ENCODE measurements at places on chromosomes 16 and 17. TPM values are rescaled to one million over a fixed set of nuclear protein-coding genes. Genes with fewer than 3 reads are reported as not detected.

DNA sequence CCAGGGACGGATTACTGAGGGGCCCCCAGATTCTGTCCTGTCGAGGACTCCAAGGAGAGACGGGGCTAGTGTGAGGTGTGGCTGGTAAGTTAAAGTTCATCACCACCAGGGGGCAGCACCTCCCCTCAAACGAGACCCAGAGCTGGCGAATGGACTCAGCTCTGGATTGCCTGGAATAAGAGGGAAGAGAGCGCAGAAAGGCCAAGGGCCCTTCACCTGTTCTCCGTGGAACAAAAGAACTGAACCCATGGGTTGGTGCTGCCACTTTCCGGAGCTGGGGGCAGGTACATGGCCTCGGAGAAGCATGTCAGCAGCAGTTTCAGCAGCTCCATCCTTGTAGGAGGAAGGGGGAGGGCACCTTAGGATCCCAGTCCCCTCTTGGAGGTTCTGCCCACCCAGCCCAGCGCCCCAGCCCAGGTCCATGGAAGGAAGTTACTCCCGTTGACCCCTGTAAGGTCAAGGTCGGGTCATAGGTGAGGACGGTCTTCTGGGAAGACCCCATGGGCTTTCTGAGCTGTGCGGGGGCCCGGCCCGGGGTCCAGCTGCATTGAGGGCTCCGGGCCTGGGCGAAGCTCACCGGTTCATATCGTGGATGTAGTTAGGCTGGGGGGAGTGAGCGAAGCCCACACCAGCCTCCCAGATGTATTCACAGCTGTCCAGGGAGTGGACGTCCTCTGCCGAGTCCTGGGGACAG lies 10.8 kb downstream of the HID1 start:
- H3K4me3 ChIP-seq, result no peak overlapping the region
- H3K27ac ChIP-seq, result no peak overlapping the region
- H3K4me1 ChIP-seq, result peaks cover 4% of the 10 kb centered on the region
- H3K36me3 ChIP-seq, result no peaks in the 10 kb centered on the region
- H3K27me3 ChIP-seq, result no peaks in the 10 kb centered on the region

- H3K27ac ChIP-seq, result peak overlapping the region; percentile 3
- H3K36me3 ChIP-seq, result peaks cover 5% of the 10 kb centered on the region
- H3K4me3 ChIP-seq, result no peak overlapping the region
- no peaks in the 10 kb centered on the region for H3K27me3 ChIP-seq
- peaks cover 14% of the 10 kb centered on the region for H3K4me1 ChIP-seq
Measured at GRCh38 chr17:797236-797840, 15.2 kb downstream of the MRM3 start.

DNA sequence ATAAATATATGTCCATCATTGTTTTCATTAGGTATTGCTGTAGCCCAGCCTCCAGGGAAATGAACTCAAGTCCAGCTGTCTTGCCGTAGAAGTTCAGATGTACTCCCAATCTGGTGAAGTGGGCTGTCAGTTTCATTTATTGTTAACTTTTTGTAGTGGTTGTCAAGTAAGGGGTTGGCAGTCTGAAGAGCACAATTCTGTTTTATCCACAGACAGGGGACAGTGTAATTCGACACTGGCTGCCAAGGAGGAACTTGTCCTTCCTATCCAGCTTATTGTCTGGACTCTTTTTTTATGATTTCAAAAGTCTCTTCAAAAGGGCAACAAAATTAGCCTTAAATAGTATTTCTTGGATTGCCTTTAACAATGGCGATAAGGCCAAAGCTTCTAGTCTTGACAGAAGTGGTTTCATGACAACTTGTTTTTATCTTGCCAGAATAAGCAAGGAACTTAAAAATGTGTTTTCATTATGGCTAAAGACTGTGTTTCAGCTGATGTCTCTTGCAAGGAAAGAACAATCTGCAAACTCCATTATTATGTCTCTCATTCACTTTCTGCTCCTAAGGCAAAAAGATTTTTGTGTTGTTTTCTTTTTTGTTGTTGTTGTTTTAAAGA lies 73.9 kb upstream of the TANC2 start:
- no peaks in the 10 kb centered on the region for H3K27me3 ChIP-seq
- H3K27ac ChIP-seq, result peak overlapping the region; percentile 61
- H3K4me3 ChIP-seq, result no peak overlapping the region
- no peaks in the 10 kb centered on the region for H3K36me3 ChIP-seq
- DNase-seq, result no peak

DNA sequence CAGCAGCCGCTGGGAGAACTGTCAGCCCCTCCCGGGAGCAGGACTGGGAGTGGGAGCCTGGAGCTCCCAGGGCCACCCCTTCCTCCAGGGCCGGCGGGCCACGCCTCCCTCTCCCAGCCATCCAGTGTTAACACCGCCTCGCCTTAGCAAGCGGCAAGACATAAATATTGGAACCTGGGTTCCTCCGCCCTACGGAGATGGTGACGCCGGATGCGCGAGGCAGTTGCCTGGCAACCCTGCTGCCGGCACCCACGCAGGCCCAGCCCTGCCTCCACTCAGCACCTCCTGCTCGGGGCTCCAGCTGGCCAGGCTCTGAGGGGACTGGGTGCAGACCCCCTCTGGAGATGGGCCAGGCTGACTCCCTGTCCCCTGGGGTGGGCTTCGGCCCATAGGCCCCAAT lies 27.4 kb upstream of the CACNA1H start:
- no peak overlapping the region for H3K4me3 ChIP-seq
- H3K4me1 ChIP-seq, result no peaks in the 10 kb centered on the region
- no peak for DNase-seq
- H3K27me3 ChIP-seq, result peaks cover 20% of the 10 kb centered on the region
- H3K36me3 ChIP-seq, result no peaks in the 10 kb centered on the region

GRCh38 chr16:69451166-69451565 lies 26.7 kb downstream of the CYB5B start:
- peaks cover 22% of the 10 kb centered on the region for H3K36me3 ChIP-seq
- peaks cover 23% of the 10 kb centered on the region for H3K4me1 ChIP-seq
- H3K4me3 ChIP-seq, result no peak overlapping the region
- no peak overlapping the region for H3K27ac ChIP-seq

- peaks cover 53% of the 10 kb centered on the region for H3K4me1 ChIP-seq
- peak overlapping the region; percentile 88 for H3K4me3 ChIP-seq
- peak overlapping the region; percentile 90 for H3K27ac ChIP-seq
- no peak for DNase-seq
- peaks cover 13% of the 10 kb centered on the region for H3K36me3 ChIP-seq
Measured at GRCh38 chr17:7886227-7887037, 2.2 kb upstream of the CHD3 start.

GRCh38 chr17:78826421-78826820 lies 14.2 kb downstream of the USP36 start:
- no peak overlapping the region for H3K4me3 ChIP-seq
- DNase-seq, result no peak
- H3K36me3 ChIP-seq, result peaks cover 100% of the 10 kb centered on the region
- no peaks in the 10 kb centered on the region for H3K27me3 ChIP-seq

DNA sequence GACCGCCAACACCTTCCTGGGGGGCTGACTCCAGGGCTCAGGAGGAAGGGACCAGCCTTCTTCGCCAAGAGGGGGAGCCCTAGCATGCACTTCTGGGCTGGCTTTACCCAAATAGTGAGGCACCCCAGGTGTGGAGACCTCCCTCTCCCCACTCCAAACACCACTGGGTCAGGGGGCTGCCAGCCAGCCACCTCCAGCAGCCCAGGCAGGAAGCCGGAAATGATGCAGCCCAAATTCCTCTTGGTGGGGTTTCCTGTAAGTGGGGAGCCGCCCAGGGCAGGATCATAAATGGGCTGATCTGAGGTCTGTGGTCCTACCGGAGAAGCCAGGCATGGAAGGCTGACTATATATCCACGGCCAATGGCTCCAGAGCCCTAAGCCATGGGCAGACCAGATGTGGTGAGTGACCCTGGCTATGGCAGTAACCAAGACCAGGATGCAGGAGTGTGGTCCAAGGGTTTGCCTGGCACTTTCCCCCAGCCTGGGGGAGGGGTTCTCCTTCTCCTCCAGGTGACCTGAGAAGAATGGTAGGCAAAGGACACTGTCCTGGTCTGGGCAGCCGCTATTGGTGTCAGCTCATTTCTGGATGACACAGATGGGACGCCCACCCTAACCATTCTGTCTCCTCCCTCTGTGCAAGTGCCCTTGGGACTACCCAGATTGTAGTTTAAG lies 4.2 kb downstream of the GIT1 start:
- peak overlapping the region; percentile 43 for H3K4me3 ChIP-seq
- H3K27me3 ChIP-seq, result no peaks in the 10 kb centered on the region
- DNase-seq, result no peak
- H3K4me1 ChIP-seq, result peaks cover 36% of the 10 kb centered on the region
- peaks cover 22% of the 10 kb centered on the region for H3K36me3 ChIP-seq

GRCh38 chr16:22206842-22207714 lies 1.0 kb downstream of the EEF2K start:
- no peaks in the 10 kb centered on the region for H3K36me3 ChIP-seq
- peak; percentile 91 for DNase-seq
- peaks cover 34% of the 10 kb centered on the region for H3K4me1 ChIP-seq
- peak overlapping the region; percentile 97 for H3K4me3 ChIP-seq
- H3K27ac ChIP-seq, result peak overlapping the region; percentile 90

GRCh38 chr17:36593656-36594316 lies 2.1 kb downstream of the DHRS11 start:
- peaks cover 10% of the 10 kb centered on the region for H3K36me3 ChIP-seq
- H3K4me3 ChIP-seq, result no peak overlapping the region
- H3K4me1 ChIP-seq, result peaks cover 6% of the 10 kb centered on the region
- no peak overlapping the region for H3K27ac ChIP-seq

DNA sequence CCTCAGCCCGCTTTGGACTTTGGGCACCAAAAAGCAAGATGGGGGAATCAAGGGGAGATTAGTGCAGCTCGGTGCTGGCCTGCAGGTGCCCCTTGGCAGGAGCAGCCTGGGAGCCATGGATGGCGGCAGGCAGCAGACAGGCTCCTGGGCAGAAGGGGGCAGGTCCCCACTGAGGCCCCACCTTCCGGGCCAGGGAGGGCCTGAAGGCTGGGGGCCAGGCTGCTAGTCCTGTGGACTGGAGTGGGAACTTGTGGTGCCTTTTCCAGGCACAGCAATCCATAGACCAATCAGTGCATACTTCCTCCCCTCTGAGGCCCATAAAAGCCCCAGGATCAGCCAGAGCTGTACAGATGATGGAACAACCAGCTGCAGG lies 64.0 kb downstream of the USP32 start:
- no peaks in the 10 kb centered on the region for H3K27me3 ChIP-seq
- H3K4me3 ChIP-seq, result no peak overlapping the region
- H3K27ac ChIP-seq, result no peak overlapping the region
- H3K36me3 ChIP-seq, result peaks cover 5% of the 10 kb centered on the region
- DNase-seq, result no peak
- H3K4me1 ChIP-seq, result no peaks in the 10 kb centered on the region

DNA sequence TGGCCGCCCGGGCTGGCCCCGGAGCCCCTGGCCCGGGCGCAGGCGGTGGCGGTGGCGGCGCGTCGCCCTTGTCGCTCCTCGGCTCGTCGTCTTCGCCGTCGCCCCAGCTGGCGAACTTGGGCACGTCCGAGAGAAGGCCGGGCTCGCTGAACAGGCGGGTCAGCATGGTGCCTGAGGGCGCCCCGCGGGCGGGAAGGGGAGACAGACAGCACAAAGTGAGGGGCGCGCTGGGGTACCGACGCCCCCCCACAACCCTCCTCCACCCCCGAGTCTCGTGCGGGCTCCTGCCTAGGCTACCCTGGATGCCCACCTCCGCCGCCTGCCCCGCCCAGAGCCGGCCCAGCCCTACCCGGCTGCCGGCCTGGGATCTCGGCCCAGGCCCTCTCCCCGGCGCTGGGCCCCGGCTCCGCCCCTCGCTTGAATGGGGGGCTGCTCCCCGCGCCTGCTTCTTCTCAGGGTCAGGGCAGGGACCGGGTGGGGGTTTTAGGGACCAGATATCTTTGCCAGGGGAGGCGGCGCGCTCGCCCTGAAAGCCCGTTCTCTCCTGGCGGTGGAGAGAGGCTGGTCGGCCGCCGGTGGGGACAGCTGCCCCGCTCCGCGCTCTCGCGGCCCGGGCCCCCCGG lies 1.2 kb downstream of the NEUROD2 start:
- no peak overlapping the region for H3K4me3 ChIP-seq
- no peak for DNase-seq
- H3K36me3 ChIP-seq, result no peaks in the 10 kb centered on the region
- no peak overlapping the region for H3K27ac ChIP-seq

- peak; percentile 69 for DNase-seq
- no peaks in the 10 kb centered on the region for H3K4me1 ChIP-seq
- no peak overlapping the region for H3K4me3 ChIP-seq
- H3K27ac ChIP-seq, result no peak overlapping the region
- no peaks in the 10 kb centered on the region for H3K27me3 ChIP-seq
- H3K36me3 ChIP-seq, result no peaks in the 10 kb centered on the region
Measured at GRCh38 chr16:82639666-82640336, 13.0 kb downstream of the CDH13 start.

- no peak overlapping the region for H3K27ac ChIP-seq
- no peak for DNase-seq
- H3K27me3 ChIP-seq, result no peaks in the 10 kb centered on the region
- H3K36me3 ChIP-seq, result no peaks in the 10 kb centered on the region
- H3K4me1 ChIP-seq, result no peaks in the 10 kb centered on the region
Measured at GRCh38 chr16:62821824-62822223, 785.6 kb upstream of the CDH8 start.

GRCh38 chr17:30222721-30223175 lies 12.7 kb downstream of the SLC6A4 start:
- DNase-seq, result no peak
- H3K4me1 ChIP-seq, result no peaks in the 10 kb centered on the region
- no peaks in the 10 kb centered on the region for H3K27me3 ChIP-seq
- no peaks in the 10 kb centered on the region for H3K36me3 ChIP-seq

- no peaks in the 10 kb centered on the region for H3K27me3 ChIP-seq
- no peak overlapping the region for H3K27ac ChIP-seq
- DNase-seq, result no peak
- peaks cover 46% of the 10 kb centered on the region for H3K4me1 ChIP-seq
- no peaks in the 10 kb centered on the region for H3K36me3 ChIP-seq
Measured at GRCh38 chr17:17722081-17722905, 41.0 kb downstream of the RAI1 start.

DNA sequence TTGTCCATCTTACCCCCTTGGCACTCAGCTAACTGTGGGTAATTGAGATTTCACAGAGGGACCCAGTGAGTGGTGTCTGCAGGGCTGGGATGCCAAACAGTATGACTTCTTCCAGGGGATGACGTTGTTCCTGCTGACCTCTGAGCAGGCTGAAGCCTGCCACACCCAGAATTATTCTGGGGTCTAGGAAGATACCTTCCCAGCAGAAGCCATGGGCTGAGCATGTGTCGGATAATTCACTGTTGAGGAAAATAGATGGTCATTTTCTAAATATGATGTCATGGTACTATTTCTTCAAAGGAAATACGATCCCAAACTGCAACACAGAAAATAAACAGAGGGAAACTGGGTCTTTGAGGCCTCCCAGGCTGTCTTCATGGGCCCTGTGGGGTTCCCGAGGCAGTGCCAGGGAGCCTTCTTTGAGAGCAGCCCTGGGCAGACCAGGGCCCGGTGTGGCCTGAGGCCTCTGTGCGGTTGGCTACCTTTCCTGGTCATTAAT lies 17.4 kb downstream of the WNT9B start:
- DNase-seq, result no peak
- no peak overlapping the region for H3K27ac ChIP-seq
- no peaks in the 10 kb centered on the region for H3K4me1 ChIP-seq
- H3K27me3 ChIP-seq, result no peaks in the 10 kb centered on the region

MYH1 gene
- 0.81 TPM for total RNA-seq

SLC38A8 gene
- total RNA-seq, result not detected

SEPTIN12 gene
- not detected for total RNA-seq

USP43 gene
- total RNA-seq, result 4.3 TPM

CD300LB gene
- 1.3 TPM for total RNA-seq

UBALD2 gene
- 56.7 TPM for total RNA-seq

GTF3C1 gene
- 55.0 TPM for total RNA-seq

SMURF2 gene
- total RNA-seq, result 44.9 TPM

KIF19 gene
- total RNA-seq, result 0.23 TPM

PHOSPHO1 gene
- 1.7 TPM for total RNA-seq

SLFN14 gene
- total RNA-seq, result not detected
